ENCODE measurements at places on chromosomes 5 and 9.

GRCh38 chr9:4206718-4207117, 93.2 kb downstream of the GLIS3 start:
- DNase-seq = no peak

- DNase-seq = no peak
Observed at GRCh38 chr9:82206490-82206889, 217.9 kb downstream of the SPATA31D1 start.

DNA sequence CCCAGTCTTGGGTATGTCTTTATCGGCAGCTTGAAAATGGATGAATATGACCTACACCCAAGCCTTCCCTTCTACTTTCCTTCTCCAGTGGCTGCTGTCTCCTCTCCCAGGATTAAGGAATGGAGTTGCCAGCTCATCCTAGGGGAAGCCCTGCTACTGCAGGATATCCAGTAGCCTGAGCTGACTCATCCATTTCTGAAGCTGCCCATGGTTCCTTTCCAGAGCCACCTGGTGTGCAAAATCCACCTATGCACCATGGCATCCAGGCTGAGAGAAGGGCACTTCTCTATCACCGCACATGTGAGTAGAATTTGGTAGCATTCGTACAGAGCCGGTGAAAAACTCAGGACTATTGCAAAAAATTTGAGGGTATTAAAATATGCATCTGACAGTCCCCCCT, 290.8 kb downstream of the YTHDC2 start:
- no peak for DNase-seq

DNA sequence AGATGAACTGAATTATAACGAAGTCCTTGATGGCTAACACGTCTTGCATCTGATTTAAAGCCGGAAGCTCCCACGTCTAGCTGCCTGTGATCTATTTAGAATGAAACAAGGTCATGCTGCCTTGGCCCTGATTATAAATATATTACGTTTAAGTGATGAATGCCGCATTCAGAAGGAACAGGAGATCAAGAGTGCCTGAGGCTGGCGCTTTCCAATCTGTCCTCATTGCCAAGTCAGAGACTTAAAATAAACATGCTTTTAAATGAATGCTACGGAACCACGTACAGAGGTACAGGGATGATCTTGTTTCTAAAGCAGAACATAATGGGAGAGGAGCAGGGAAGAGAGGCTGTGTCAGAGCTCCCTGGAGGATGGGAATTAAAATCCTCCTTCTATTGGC, 292.8 kb downstream of the TLE1 start:
- no peak for DNase-seq

GRCh38 chr9:9395539-9395938, 1217.3 kb downstream of the PTPRD start:
- no peak for DNase-seq

- DNase-seq = no peak
Observed at GRCh38 chr5:42483472-42484154, 60.4 kb downstream of the GHR start.

GRCh38 chr9:33924978-33925797, 108.2 kb downstream of the UBE2R2 start:
- DNase-seq = no peak

GRCh38 chr5:80216753-80217596, 38.9 kb downstream of the SERINC5 start:
- no peak for DNase-seq

DNA sequence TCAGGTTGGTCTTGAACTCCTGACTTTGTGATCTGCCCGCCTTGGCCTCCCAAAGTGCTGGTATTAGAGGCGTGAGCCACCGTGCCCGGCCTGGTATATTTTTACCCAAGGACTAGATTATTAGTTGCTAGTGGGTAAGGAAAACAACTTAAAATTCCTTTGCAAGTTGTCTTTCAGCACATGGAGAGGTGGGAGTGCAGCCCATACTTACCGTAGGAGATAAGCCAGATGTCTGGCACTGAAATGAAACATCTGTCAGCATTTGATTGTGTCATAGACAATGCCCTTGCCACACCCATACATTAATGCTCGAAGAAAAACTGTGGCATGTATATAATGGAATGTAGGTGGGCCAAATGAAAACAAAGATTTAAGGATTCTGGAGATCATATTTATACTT, 36.6 kb upstream of the ANKH start:
- no peak for DNase-seq

DNA sequence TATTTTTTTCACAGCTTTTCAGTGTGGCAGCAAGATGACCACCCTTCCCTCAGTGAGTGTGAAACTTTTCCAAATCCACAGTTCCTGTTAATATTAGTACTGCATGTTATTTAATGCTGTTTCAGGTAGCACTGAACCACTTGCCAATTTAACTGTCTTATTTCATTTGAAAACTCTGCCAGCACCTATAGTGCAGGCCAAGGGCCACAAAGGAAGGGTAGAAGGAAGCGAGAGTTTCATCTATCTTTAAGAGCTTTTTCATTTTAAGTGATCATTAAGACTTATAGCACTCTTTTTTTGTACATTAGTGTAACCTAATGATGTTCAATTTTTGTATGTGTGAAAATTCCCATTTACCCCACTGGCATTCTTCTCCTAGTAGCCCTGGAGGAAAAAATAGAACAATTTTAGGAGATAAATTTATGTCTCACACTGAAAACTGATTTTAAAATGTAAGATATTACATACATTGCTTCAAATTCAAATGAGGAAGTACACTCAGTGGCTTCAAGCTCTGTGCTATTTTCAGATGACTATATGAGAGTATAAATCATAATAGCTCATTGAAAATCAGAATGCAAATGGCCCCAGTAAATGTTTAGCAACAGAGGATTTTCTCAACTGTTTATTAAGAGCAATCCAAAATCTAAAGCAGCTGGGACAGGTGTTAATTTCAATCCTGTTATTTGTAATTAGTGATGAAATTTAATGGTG, 820.5 kb downstream of the PTPRD start:
- DNase-seq = no peak

Measured in stimulated activated CD8-positive, alpha-beta memory T cell treated with anti-CD3 and anti-CD28 coated beads, Interleukin-2, amount 100 ng/mL, for 1 hour (primary cell).